Activated B cell treated with CpG ODN at 0.5 μM for 24 hours (primary cell): ENCODE measurements at places on chromosomes 5 and 9. TPM values are rescaled to one million over a fixed set of nuclear protein-coding genes. Genes with fewer than 3 reads are reported as not detected.

- DNase-seq, result peak; percentile 29
These were observed at the start of gene LTC4S for GRCh38 chr5:179793468-179794139. LTC4S (plus strand) TSS chr5:179793986; CDS start chr5:179794081, 95 bp downstream.

DNA sequence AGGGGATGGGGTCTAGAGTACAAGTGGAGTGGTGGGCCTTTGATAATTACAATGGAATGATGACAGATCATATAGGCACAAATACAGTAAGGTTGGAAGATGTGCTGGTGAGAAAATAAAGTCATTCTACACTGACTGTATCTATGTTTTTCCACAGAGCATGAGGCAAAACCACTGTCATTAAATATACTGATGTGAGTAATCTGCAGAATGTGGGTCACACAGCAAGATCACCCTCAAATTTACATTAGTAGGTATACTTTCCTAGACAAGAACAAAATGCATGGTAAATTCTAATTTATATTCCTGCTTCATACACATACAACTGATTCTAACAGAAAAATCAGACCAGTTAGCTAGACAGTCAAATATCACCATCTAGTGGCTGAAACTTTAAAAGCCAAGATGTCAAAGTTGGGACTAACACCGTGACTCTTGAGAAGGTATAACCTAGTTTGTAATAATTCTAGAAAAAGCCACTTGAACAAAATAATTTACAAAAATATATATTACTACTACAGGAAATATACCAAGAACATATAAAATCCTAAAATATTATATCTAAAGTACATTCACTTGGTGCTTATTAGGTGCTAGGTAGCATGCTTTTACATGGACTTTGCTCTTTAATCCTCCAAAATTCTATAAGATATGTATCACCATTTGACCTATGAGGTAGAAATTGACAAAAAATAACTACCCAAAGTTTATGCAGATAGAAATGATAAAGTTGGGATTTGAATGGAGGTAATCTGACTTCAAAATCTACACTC lies 19.5 kb downstream of the TTC33 start:
- DNase-seq, result no peak

- no peak for DNase-seq
These were observed 13.1 kb downstream of the QRFP start for GRCh38 chr9:130883479-130883878.

DNA sequence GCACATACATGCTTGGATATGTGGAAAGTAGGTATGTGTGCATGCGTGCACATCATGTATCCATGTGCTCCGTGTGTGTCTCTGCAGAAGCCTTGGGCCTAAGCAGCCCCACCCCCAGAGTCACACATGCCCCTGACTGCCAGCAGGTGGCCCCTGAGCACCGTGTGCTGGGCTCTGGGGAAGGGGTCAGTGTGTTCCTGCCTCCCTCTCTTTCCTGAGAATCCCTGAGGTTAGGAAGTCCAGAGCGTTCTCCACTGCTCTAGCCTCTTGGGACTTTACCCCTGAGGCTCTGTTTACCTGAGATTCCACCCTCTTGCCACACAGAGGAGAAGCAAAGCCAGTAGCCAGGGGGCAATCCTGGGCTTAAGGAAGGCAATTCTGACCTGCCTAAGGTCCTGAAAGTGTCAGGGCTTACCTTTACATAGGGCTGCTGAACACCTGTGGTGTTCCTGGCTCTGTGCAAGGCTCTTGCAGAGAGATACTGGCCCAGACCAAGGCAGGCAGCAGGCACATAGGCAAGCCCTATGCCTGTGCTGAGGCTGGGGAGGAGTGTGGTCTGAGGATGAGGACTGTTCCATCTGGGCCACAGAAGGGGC lies 207.3 kb downstream of the TMEM38B start:
- no peak for DNase-seq

IFNA13 gene
- not detected in 2 replicates for total RNA-seq

PPWD1 gene
- 57.8 and 69.7 TPM in 2 replicates for total RNA-seq

DNA sequence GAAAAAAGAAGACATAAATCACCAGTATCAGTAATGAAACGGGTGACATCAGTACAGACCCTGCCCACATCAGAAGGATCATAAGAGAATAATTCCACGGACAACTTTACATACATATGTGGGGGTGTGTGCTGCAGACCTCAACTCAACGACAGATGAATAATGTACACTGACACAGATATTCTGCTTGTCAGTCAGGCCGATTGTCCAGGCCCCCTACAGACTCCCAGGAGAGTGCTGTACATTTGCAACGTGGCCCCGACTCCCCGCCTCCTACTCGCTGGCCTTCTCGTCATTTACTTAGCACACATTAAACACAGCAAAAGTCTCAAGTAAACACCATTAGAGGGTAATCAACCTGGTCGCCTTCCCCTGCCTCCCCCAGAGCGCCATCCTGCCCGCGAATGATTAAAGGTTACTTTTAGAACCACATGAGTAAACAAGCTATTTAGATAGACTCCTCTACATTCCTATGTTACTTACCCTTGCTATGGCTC lies 3.5 kb upstream of the TMED9 start:
- no peak for DNase-seq

DNA sequence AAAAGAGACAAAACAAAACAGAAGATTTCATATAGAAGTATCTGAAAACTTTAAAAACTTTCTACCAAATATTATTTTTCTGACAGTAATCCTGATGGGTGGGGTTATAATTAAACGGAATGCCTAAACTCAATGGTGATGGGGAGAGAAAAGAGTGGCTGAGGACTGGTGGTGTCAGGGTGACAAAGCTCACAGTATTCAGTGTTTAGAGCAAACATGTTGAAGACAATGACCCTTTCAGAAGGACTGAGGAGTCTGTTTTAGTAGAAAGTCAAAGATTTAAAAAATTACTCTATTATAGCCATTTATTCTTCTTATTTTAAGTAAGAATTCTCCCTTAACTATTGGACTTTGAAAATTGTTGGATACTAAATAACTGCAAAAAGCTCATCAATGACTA lies 1144.0 kb downstream of the TAF11L14 start:
- DNase-seq, result no peak

GRCh38 chr5:1936413-1936812 lies 53.7 kb upstream of the IRX4 start:
- DNase-seq, result no peak

DNA sequence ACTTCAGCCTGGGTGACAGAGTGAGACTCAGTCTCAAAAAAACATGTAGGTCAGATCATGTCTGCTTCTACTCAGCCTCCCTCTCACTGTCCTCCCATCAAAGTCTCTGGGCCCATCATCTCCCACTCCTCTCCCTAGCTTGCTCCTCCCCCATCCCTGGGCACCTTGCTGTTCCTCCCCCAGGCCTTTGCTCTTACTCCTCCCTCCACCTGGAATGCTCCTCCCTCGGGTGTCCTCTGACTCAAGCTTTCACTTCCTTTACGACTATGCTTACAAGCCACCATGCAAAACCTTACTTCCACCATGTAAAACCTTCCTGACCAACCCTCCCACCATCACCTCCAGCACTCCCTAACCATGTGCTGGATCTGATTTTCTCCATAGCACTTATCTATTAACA lies 51.5 kb downstream of the MTMR12 start:
- no peak for DNase-seq

QRFP gene
- not detected in 2 replicates for total RNA-seq

DNA sequence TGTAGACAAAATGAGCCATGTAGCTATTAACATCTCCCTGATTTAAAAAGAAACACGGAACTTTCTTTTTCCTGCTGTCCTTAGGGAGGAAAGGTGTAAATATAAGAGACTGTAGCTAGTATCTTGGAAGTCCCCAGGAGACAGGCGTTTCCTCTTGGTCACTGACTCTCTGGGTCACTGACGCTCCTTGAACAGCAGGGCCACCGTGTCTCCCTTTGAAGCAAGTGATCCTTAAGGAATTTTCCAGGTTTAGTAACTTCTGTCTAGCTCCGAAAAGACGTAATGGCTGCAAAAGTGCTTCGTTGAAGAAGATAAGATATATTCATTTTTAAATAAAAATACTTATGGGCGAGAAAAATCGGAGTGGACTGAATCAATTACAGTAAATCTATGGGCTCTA lies 745 bp upstream of the CLTA start:
- no peak for DNase-seq

DNA sequence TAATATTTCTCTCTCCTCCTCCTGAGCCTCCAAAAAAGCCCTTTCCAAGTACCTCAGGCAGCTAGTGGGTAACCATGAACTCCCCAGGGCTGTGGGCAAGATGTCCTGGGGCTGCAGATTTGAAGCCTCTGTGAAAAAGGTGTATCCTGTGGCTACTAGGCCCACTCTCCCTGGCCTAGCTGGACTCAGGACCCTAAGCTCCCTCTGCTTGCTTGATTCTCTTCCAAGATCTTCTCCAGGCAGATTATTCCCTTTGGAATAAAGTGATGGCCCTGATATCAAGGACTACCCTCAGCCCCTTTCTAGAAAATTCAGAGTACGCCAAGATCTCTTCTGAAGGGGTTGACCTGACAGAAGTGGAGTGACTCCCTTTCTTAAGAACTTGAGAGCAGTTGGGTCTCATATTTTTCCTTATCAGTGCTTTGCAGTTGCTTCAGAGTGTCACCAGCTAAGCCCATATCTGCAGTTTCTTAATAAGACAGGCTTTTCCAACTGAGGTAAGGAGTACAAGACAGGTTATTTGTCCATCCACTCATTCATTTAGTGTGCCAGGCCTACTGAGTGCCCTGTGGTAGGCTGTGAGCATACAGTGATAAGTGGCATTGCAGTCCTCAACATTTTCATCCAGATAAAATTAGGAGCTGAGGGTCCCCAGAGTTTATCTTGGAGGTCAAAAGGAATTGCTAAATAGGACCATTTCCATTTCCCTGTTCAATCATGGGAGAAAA lies 42.5 kb downstream of the CYSTM1 start:
- no peak for DNase-seq

GRCh38 chr9:120091206-120091605 lies 488.8 kb downstream of the CDK5RAP2 start:
- DNase-seq, result no peak

GPRIN1 gene
- total RNA-seq, result 2.8 and 3.2 TPM in 2 replicates

SLC27A6 gene
- not detected in 2 replicates for total RNA-seq

LHX3 gene
- 0.17 TPM in 1 of 2 replicates, not detected in the other for total RNA-seq

- no peak for DNase-seq
These were observed 128.8 kb upstream of the GPR151 start for GRCh38 chr5:146644831-146645230.

SOHLH1 gene
- not detected in 2 replicates for total RNA-seq

GRCh38 chr5:71925608-71926091 lies 181.6 kb upstream of the MAP1B start:
- no peak for DNase-seq

DNA sequence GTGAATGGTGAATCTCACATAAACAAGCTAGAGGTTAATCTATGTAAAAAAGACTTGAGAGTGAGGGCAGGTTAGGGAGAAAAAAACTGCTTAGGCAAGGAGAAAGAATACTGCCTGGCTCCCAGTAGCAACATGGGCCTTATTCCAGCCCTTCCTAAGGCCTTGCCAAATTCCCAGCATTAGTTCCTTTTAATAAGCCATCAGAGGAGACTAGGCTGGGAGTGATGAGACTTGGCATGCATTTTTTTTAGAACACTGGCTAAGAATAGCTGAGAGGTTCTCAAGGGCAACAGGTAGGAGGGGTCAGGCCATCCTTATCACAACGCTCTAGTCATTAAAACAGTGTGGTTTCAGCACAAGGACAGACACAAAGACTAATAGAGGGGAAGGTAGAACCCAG lies 20.9 kb upstream of the ZBTB43 start:
- no peak for DNase-seq

PRRX2 gene
- not detected in 2 replicates for total RNA-seq

DNA sequence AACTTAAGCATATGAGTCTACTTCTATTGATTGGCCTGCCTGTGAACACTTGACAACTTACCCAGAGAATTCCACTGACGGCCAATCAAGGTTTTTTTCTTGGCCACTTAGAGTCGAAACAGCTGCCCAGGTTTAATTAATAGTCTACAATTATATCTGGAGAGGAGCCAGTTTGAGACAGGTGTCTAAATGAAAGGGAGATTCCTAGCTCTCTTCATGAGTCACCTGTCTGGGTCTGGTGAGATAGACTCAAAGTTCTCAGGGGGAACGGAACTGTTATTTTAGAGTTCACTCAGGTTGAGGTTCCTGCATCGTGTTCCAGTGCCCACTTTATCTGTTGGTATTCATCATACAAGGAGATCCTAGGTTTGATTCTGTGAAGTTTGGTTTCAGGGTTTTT lies 111.0 kb downstream of the CD180 start:
- no peak for DNase-seq

DNA sequence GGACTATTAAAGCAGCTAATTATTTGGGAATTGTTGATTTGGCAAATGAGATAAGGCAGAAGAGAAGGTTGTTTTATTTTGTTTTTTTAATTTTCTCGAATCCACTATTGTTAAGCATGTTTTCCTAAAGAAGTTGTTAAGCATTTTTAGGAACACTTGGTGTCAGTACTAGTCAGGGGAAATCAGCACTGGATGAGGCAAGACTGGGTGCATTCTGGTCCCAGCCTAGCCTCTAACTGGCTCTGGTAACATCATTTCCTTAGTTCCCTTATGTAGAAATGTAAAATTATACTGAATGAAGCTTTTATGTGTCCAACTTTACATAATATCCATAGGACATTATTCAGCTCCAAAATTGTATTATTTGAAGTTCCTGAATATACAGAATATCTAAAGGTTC lies 196.1 kb downstream of the PCSK5 start:
- DNase-seq, result no peak

CFAP157 gene
- not detected in 2 replicates for total RNA-seq

IL4 gene
- total RNA-seq, result not detected in 2 replicates

DNA sequence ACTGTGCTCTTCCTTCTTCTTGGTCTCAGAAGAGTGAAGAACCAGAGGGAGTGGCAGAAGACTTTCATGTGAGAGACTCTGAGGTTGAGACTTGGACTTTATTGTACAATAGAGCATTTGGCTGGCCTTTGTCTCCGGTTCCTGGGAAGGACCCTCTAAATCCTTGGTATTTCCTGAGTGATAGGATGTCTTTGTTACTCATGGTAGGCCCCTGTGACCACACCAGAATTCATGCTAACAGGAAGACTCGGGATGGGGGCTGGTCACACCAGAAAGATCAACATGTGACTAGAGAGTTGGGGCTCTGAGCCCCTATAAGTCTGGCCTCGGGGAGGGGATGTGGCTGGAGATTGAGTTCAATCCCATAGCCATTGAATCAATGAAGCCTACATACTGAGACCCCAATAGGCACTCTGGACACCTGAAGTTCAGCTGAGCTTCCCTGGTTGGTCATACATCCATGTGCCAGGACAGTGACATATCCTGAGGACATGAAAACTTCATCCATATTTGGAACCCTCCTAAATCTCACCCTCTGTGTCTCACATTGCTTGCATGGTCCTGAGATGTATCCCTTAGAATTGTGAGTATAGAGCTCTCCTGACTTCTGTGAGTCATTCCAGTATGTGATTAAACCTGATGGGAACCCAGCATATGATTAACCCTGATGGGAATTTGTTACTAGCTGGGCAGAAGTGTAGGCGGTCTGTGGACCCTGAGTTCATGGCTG lies 201.7 kb downstream of the GADD45G start:
- no peak for DNase-seq

GRCh38 chr5:34957857-34958690 lies 28.7 kb downstream of the DNAJC21 start:
- DNase-seq, result no peak

DNA sequence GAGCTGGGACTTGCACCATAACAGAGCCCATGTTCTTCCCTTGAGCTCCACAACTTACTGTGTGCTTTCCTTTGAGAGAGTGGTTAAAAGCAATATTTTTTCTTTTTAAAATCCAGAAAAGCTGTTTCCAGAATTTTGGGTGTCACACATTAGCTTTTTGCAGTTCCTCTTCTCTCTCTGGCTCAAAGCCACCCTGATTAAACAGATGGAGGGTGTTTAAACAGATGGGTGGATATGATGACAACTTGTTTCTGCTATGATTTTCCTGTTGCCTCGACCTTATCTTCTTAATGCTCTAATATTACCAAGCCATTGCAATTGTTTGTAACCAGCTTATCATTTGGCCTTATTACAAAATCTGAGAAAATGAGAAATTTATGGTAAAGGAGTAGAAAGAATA lies 22.9 kb upstream of the CFAP95 start:
- DNase-seq, result no peak
